Activated CD4-positive, alpha-beta memory T cell treated with anti-CD3 and anti-CD28 coated beads for 36 hours (primary cell): ENCODE measurements at places on chromosomes 2 and 18.
A peak's percentile ranks its signal among the peaks of the same experiment; 100 is the strongest.

GRCh38 chr2:111226876-111227700 lies 106.4 kb downstream of the BCL2L11 start:
- H3K36me3 ChIP-seq = peaks cover 5% of the 10 kb centered on the region
- DNase-seq = no peak
- no peaks in the 10 kb centered on the region for H3K4me1 ChIP-seq
- H3K27me3 ChIP-seq = peaks cover 14% of the 10 kb centered on the region
- no peak overlapping the region for H3K27ac ChIP-seq
- H3K4me3 ChIP-seq = no peak overlapping the region

DNA sequence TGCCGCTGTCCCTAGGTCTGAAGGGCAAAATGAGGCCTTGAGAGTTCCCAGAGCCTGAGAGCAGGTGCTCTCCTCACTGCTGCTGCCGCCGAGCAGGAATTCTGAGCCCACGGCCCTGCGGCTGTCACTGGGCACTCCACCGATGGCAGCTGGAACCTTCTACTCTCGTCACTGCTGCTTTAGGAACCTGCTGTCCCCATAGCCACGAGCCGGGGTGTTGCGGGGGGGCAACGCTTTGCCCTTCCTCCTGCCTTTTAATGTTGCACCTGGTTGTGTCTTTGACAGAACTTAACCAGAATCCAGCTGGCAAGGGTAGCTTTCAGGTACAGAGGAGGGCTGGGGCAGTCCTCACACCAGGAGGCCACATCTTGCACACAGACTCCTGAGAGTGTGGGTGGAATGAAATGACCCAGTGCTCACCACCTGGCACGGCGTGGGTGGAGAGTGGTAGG lies 32.3 kb downstream of the NCK2 start:
- peaks cover 94% of the 10 kb centered on the region for H3K4me1 ChIP-seq
- H3K4me3 ChIP-seq = peak overlapping the region; percentile 31
- H3K36me3 ChIP-seq = peaks cover 20% of the 10 kb centered on the region
- peak overlapping the region; percentile 77 for H3K27ac ChIP-seq
- peak; percentile 40 for DNase-seq

DNA sequence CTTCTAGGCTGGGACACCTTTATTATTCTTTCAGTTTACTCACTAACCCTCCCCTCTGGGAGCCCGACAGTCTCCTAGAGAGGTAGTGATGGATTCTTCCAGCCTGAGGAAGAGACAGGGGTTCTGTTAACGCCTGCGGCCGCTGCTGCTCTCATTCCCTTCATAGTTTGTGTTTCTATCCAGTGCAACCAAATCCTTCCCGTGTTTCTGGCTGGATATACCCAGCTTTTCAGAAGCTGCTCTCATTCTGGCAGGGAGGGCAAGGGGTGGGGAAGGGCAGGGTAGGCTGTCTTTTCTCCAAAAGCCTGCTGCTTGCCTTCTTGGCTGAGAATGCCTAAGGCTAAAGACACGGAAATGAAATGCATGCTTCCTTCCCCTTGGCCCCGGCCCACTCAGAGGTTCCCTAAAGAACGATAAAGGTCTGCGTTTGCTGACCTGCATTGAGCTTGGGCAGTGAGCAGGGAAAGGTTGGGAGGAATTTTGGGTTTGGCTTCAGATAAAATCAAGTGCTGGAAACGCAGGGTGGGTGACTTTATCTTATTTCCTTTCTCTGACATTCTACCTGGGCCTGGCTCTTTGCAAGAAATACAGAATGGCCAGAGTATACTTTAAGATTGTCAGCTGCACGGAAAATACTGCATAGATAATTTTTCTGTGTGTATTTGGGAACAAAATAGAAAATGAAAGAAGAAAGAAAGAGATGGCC lies 390.9 kb downstream of the NBAS start:
- no peak overlapping the region for H3K4me3 ChIP-seq
- peaks cover 37% of the 10 kb centered on the region for H3K36me3 ChIP-seq
- H3K27ac ChIP-seq = no peak overlapping the region
- no peak for DNase-seq
- peaks cover 9% of the 10 kb centered on the region for H3K4me1 ChIP-seq

DNA sequence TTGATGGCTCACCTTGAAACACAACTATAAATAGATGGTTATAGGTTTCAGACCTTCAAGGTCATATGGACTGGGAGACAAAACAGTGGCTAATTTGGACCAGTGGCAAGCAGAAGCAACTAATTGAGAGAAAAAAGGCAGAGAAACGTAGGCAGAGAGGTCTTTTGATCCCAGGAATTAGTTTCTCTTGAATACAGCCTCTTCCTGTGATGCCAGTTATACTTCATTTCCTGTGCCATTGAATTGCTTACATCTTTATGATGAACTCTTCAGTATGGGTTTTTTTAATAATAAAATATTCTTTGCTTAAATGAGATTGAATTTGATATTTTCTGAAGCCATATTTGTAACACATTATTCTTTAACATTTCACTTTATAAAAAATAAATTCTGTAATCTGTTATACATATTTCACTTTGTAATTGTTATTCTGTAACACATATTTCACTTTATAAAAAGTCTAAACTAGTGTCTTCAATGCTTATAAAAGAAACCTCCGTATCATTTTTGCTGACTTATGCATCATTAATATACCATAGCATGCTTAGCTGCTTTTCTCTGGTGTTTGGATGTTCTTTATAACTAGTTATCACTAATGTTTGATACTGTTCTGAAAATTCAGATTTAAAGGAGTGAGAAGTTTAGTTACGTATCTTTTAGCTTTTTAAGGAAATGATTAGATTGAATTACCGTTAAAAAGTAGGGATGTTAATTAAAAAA lies 8.9 kb downstream of the VAPA start:
- no peaks in the 10 kb centered on the region for H3K36me3 ChIP-seq
- H3K4me3 ChIP-seq = no peak overlapping the region
- no peak for DNase-seq
- H3K4me1 ChIP-seq = peaks cover 52% of the 10 kb centered on the region
- no peaks in the 10 kb centered on the region for H3K27me3 ChIP-seq

DNA sequence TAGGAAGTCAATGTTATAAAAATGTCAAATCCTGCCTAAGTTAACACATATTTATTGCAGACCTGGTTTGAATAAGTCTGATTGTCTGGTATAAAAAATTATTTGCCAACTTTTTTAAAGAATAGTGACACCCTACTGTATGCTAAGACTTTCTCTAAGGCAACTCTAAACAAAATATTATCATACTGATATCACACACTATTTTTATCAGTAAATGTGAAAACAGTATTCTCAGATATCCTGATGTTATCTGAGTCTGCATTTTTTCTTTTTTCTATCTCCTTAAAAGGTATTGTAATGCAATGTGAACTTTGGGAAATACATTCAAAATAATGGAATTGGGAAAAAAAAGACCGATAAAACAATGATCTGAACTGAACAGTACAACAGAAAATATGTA lies 127.1 kb downstream of the DOCK10 start:
- H3K4me1 ChIP-seq = peaks cover 23% of the 10 kb centered on the region
- H3K36me3 ChIP-seq = peaks cover 18% of the 10 kb centered on the region
- H3K4me3 ChIP-seq = no peak overlapping the region

GRCh38 chr2:201116959-201117734 lies 1.2 kb downstream of the CFLAR start:
- H3K27me3 ChIP-seq = no peaks in the 10 kb centered on the region
- peak overlapping the region; percentile 97 for H3K27ac ChIP-seq
- H3K4me1 ChIP-seq = peaks cover 25% of the 10 kb centered on the region
- H3K4me3 ChIP-seq = peak overlapping the region; percentile 99

GRCh38 chr2:85369500-85369899 lies 14.9 kb downstream of the ELMOD3 start:
- H3K27ac ChIP-seq = no peak overlapping the region
- H3K4me1 ChIP-seq = no peaks in the 10 kb centered on the region
- H3K36me3 ChIP-seq = peaks cover 15% of the 10 kb centered on the region
- no peak for DNase-seq

DNA sequence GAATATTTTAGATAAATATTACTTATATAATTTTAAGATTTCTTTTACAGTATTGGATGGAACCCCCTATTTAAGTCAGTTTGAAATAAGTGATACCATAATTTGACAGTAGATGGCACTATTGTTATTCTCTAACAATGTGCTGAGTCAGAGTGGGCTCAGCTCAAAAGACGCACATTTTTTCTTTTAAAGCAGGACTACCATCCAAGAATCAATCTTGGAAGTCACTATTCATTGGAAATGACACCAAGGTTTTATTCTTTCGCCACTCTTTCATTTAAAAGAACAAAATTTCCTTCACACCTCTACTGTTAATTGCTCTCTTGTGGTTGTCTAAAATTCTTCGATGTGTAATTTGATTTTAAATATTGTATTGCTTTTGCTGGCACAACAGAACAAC lies 32.6 kb upstream of the SPAG16 start:
- H3K4me1 ChIP-seq = no peaks in the 10 kb centered on the region
- DNase-seq = no peak
- H3K27me3 ChIP-seq = peaks cover 3% of the 10 kb centered on the region
- no peak overlapping the region for H3K27ac ChIP-seq

- H3K27me3 ChIP-seq = peaks cover 10% of the 10 kb centered on the region
- DNase-seq = no peak
- H3K4me3 ChIP-seq = no peak overlapping the region
- no peaks in the 10 kb centered on the region for H3K4me1 ChIP-seq
- no peak overlapping the region for H3K27ac ChIP-seq
- H3K36me3 ChIP-seq = no peaks in the 10 kb centered on the region
Observed at GRCh38 chr2:48768669-48769068, 13.1 kb upstream of the LHCGR start.

DNA sequence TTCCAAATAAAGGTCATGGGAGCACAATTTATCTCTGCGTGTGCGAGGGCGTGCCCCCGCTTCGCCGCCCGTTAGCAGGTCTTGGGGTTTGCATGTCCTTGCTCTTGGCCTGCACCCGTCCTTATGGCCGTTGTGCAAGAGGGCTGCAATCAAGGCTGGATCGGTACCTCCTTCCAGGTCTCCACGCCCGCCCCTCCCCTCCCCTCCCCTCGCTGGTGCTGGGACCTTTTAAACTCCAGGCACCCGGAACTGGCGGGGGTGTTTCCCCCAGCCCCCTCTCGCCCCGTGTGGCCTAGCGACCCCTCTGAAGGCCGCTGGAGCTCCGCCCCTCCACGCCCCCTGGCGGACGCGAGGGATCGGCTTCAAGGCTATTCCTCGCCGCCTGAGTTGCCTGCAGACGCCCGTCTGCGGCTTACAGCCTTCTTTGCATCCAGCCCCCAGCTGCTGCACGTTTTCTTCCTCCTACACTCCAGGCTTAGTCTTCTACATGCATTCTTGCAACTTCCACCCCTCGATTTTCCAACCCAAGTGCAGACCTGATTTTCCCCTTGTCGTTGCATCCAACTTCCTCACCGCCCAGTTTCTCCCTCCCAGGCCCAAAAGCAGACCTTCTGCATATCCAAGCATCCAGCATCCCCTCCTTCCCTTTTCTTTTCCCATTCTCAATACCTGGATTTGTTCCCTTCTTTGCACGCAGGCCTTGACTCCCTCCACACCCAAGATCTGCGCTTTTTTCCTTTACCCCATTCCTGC lies 577 bp downstream of the IDH1 start:
- peak overlapping the region; percentile 97 for H3K4me3 ChIP-seq
- no peaks in the 10 kb centered on the region for H3K27me3 ChIP-seq
- peaks cover 15% of the 10 kb centered on the region for H3K4me1 ChIP-seq
- DNase-seq = peak; percentile 87
- peaks cover 9% of the 10 kb centered on the region for H3K36me3 ChIP-seq

DNA sequence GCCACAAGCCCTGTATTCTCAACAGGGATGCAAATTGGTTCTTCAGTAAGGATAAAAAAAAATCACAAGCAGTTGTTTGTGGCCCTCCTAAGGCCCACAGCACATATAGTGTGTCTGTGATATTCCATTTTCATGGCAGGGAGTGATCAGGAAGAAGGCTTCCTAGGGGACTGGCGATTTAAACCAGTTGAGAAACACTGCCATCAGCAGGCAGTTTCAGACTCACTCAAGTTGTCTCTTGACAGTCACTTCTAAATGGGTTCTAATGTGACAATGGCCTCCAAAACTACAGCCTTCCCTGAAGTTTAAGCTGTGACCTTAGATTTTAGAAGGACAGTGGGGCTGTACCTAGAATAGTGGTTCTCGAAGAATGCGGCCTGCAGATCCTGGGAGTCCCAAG lies 6.0 kb downstream of the CIAO1 start:
- DNase-seq = no peak
- H3K27ac ChIP-seq = no peak overlapping the region
- peaks cover 19% of the 10 kb centered on the region for H3K4me1 ChIP-seq
- H3K36me3 ChIP-seq = peaks cover 48% of the 10 kb centered on the region

DNA sequence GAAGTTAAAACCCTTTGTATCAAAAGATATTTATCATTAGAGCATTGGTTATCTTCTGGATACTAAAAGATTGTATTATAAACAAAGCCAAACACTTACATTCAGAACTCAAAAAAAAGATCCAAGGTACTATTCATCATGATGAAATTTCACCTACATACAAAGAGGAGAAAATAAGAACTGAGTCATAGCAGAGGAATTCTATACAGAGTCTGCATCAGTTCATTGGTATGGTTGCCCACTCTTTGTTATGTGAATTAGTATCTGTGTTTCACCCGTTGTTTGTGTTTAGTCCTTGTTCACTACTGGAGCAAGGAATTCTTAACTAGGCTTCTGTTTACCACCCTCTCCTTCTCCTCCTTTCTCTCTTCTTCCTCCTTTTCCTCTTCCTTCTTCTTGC lies 157.9 kb downstream of the LNPK start:
- no peak for DNase-seq
- H3K36me3 ChIP-seq = no peaks in the 10 kb centered on the region
- no peaks in the 10 kb centered on the region for H3K4me1 ChIP-seq

DNA sequence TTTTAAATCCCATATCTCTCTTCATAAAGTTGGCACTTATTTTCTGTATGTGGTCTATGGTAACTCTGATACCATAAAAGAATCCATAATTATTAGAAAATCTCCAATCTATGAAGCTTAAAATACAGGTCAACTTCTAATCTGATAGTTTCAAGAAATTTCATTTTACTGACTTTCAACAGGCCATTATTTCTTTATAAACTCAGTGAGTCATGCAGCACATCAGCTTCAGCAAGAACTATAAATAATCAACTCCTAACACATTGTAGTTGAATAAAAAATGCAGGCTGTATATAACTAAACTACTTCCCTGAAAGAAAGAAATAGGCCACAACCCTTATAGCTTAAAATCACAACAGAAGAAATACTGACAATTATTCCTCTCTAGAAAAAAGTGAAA lies 204.3 kb upstream of the CCDC150 start:
- H3K27me3 ChIP-seq = peaks cover 1% of the 10 kb centered on the region
- DNase-seq = no peak
- H3K27ac ChIP-seq = no peak overlapping the region
- no peaks in the 10 kb centered on the region for H3K4me1 ChIP-seq
